ENCODE measurements at places on chromosomes 3 and 15.
A peak's percentile ranks its signal among the peaks of the same experiment; 100 is the strongest.

- DNase-seq = no peak
Measured at GRCh38 chr3:134307425-134307824, 56.8 kb upstream of the RYK start.

DNA sequence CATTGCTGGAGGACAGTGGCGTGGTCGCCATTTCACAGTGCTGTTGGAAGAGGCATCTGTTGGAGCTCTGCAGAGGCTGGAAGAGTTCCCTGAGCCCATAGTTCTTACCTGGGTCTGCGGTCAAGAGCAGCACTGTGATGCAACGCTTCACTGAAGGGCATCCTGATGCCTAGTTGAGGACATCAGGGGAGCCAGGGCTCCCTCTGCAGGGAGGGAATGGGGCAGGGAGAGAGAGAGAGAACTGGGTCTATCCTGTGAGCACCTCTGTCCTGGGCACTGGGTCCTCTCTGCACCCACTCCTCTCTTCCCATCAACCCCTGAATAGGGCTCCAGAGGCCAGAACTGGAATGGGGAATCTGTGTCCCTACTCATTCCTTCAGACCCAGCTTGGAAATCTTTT, 23.9 kb upstream of the MOBP start:
- DNase-seq = no peak

DNA sequence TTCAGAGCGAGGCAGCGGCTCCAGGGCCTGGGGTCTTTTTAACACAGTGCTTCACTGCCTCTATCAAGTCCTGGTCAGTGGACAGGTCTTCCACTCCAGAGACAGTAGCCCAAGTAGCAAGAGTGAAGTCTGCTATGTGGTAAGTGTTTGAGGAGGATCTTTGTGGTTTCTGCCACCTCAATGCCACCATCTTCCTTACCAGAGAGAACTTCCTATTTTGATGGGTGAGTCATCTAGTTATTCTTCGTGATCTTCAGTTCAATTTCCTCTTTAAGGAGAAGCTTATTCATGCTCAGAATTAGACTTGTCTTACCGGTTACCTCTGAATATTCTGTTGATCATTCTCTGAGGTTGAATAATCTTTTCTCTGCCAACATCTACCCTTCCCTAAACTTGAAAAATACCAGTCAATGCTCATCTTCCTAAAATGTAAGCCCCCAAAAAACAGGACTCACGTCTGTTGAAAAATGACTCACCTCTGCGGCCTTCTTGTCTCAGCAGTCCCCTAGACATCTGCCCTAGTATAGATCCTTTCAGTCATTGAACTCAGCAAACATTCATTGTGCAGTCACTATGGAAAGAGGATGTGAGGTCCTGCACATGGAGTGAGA, 32.2 kb upstream of the BCL6 start:
- DNase-seq = peak; percentile 31

- DNase-seq = no peak
Measured at GRCh38 chr15:51816611-51817010, 12.8 kb upstream of the TMOD3 start.

DNA sequence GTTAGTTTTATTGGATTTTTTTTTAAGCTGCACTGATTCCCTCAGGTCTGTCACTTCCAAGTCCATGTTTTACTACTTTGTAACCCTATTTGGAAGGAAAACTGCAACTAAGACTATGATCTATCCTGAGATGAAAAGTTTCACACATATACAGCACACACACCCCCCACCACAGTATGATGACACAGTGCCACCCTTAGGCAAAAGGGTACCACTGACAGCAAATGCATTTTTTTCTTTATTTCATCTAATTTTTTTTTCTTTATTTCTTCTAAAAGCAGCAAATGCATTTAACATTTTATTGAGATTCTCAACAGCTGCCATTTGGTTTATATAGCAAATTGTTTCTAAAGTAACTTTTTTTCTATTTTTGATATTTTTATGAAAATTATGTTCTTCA, 21.2 kb downstream of the NGRN start:
- DNase-seq = peak; percentile 44

DNA sequence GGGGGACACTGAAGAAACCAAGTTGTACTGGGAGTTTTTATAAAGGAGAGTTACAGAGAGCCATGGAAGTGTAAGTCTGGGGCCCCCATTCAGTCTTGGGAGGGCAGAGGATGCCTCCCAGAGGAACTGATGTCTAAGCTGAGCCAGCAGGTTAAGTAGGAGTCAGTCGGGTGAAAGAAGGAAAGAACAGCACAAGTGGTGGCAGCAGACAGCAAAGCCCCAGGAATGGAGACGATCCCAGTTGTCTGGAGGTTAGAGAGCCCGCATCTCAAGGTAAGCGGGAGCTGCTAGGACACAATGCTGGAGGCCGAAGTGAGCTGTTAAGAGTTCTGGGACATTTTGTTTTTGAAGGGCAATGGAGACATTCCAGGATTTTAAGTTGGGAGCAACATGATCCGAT, 88.8 kb downstream of the TAMM41 start:
- DNase-seq = no peak

- no peak for DNase-seq
Measured at GRCh38 chr3:34361921-34362320, 563.5 kb downstream of the PDCD6IP start.

GRCh38 chr3:184771301-184772127, 40.5 kb upstream of the VPS8 start:
- no peak for DNase-seq

DNA sequence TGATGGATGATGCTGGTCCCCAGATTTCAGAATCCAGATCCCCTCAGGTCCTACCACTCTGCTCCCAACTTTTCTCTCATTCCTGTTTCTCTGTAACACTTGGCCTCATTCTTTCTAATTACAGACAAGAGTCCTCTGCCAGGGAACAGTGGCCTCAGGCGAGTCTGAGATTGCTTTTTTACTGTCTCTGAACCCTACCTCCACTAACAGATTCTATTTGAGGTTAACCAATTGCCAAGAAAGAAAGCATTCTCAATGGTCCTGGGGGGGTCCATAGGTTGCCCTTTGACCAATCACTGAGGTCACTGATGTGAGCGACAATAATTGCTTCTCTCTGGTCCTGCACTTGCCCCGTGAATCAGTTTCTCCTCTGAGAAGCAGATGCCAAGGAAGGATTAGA, 145.2 kb upstream of the TMEM108 start:
- no peak for DNase-seq
